ENCODE measurements at places on chromosomes 6 and 20.

GRCh38 chr20:50278684-50279531 lies 88.3 kb downstream of the CEBPB start:
- DNase-seq, result no peak

GRCh38 chr6:41658636-41659035 lies 20.4 kb downstream of the MDFI start:
- DNase-seq, result no peak

- no peak for DNase-seq
These were observed 86.3 kb downstream of the CHMP4B start for GRCh38 chr20:33897313-33897912.

DNA sequence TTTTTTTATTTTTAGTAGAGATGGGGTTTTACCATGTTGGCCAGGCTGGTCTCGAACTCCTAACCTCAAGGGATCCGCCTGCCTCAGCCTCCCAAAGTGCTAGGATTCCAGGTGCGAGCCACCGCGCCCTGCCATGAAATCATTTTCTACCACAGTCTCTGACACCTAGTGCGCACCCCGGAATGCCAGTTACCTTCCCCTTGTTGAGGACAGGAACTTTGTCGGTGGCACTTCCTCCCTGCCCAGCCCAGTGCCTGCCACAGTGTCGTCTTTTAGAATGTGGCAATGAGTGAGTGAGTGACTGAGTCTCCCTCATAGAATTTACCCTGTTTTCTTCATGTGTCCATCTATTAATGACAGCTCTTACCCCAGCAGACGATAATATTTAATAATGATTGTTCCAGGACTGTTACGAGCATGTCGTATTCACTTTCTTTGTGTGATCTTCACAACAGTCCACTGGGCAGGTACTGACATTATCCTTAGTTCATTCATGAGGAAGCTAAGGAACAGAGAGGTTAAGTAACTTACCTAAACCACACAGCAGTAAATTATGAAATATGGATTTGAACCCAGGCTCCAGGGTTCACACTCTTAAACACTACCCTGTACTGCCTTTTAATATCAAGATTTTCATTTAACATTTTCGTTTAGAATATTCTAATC lies 1.8 kb downstream of the OSBPL2 start:
- DNase-seq, result no peak

- DNase-seq, result no peak
These were observed 329.0 kb downstream of the GRIK2 start for GRCh38 chr6:101722471-101722870.

GRCh38 chr20:47355489-47356219 lies 845 bp downstream of the ZMYND8 start:
- no peak for DNase-seq

DNA sequence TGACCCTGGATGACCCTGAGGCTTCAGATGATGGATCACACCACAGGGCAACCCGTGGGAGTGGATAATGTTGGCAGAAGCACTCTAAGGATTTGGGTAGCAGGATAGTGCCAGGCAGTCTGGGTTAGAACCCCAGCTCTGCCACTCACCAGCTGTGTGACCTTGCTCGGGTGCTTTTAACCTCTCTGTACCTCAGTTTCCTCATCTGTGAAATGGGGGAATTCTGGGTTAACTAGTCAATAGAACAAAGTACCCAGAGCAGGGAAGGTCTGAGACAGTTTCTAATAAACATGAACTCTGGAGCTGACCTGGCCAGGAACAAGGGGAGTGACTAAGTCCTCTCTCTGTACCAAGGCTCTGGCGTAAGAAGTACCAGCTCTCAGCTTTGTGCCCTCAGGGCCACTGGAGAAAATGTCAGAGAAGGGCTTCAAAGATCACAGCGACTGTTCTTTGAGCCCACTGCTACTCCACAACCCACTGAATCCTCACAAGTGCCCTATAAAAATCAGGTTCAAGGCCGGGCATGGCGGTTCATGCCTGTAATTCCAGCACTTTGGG lies 14.7 kb upstream of the NOL4L start:
- DNase-seq, result no peak

Measured in SIG-M5 (cell line).